Type B pancreatic cell (in vitro differentiated cells): ENCODE measurements at places on chromosomes 4 and X.

- H3K4me1 ChIP-seq, result no peaks in the 10 kb centered on the region
- no peak overlapping the region for H3K4me3 ChIP-seq
- no peak overlapping the region for H3K27ac ChIP-seq
- H3K27me3 ChIP-seq, result no peaks in the 10 kb centered on the region
- no peak for DNase-seq
Measured at GRCh38 chr4:119310826-119311225, 11.1 kb downstream of the FABP2 start.

- DNase-seq, result no peak
- no peaks in the 10 kb centered on the region for H3K36me3 ChIP-seq
- H3K4me3 ChIP-seq, result no peak overlapping the region
- H3K27ac ChIP-seq, result no peak overlapping the region
- H3K4me1 ChIP-seq, result peaks cover 4% of the 10 kb centered on the region
- peaks cover 4% of the 10 kb centered on the region for H3K27me3 ChIP-seq
Measured at GRCh38 chr4:112939901-112940300, 109.6 kb upstream of the ANK2 start.

GRCh38 chr4:139152249-139152648 is 24.8 kb downstream of the ELF2 start:
- H3K4me3 ChIP-seq, result no peak overlapping the region
- peaks cover under 1% of the 10 kb centered on the region for H3K36me3 ChIP-seq
- no peak for DNase-seq
- H3K27me3 ChIP-seq, result no peaks in the 10 kb centered on the region
- H3K27ac ChIP-seq, result no peak overlapping the region
- peaks cover 16% of the 10 kb centered on the region for H3K4me1 ChIP-seq

DNA sequence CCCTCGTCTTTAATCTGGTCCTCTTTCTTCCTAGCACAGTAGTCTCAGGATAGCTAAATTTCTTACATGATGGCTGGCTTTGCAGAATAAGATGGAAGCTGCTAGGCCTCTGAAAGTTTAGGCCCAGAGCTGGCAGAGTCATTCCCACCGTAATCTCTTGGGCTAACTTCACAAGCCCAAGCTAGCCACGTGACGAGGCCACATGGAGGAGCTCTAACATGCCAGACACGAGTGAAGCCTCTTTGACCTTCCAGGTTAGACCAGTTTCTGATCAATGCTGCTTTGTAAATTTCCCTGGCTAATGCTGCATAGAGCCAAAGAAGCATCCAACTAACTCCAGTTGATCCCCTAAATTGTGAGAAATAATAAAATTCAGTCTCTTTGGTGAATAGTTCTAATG is 9.5 kb upstream of the CENPE start:
- no peak for DNase-seq
- H3K4me3 ChIP-seq, result no peak overlapping the region
- H3K4me1 ChIP-seq, result no peaks in the 10 kb centered on the region
- no peaks in the 10 kb centered on the region for H3K36me3 ChIP-seq

- H3K27ac ChIP-seq, result no peak overlapping the region
- no peaks in the 10 kb centered on the region for H3K27me3 ChIP-seq
- H3K36me3 ChIP-seq, result no peaks in the 10 kb centered on the region
Measured at GRCh38 chrX:112380541-112381278, 298.1 kb upstream of the TRPC5 start.

DNA sequence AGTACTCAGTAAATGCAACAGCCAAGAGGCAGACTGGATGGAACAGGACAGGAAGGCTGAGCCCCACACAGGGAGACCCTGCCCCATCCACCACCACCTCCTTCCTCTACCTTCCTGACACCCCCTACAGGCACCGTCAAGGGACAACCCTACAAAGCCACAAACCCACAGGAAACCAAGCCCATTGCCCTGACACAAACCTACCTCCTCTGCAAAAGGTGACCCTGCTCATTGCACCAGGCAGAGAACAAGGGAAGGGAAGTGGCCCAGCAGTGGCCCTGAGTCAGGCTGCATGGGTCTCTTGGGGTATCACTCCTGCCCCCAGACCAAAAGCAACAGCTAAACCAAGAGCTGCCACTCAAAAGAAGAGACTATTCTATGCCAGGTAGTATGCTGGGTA is 21.0 kb downstream of the JAKMIP1 start:
- H3K27ac ChIP-seq, result no peak overlapping the region
- peaks cover 8% of the 10 kb centered on the region for H3K27me3 ChIP-seq
- no peaks in the 10 kb centered on the region for H3K4me1 ChIP-seq
- no peaks in the 10 kb centered on the region for H3K36me3 ChIP-seq

- H3K4me1 ChIP-seq, result peaks cover 28% of the 10 kb centered on the region
- peak overlapping the region; percentile 82 for H3K27ac ChIP-seq
- no peak for DNase-seq
- peak overlapping the region; percentile 97 for H3K4me3 ChIP-seq
- H3K36me3 ChIP-seq, result no peaks in the 10 kb centered on the region
Measured at GRCh38 chr4:156969911-156970310, 1.7 kb downstream of the PDGFC start.

GRCh38 chr4:128347930-128348660 is 60.5 kb upstream of the PGRMC2 start:
- peaks cover 14% of the 10 kb centered on the region for H3K4me1 ChIP-seq
- no peak for DNase-seq
- no peaks in the 10 kb centered on the region for H3K27me3 ChIP-seq
- peaks cover 3% of the 10 kb centered on the region for H3K36me3 ChIP-seq
- peak overlapping the region; percentile 59 for H3K27ac ChIP-seq
- H3K4me3 ChIP-seq, result peak overlapping the region; percentile 17

DNA sequence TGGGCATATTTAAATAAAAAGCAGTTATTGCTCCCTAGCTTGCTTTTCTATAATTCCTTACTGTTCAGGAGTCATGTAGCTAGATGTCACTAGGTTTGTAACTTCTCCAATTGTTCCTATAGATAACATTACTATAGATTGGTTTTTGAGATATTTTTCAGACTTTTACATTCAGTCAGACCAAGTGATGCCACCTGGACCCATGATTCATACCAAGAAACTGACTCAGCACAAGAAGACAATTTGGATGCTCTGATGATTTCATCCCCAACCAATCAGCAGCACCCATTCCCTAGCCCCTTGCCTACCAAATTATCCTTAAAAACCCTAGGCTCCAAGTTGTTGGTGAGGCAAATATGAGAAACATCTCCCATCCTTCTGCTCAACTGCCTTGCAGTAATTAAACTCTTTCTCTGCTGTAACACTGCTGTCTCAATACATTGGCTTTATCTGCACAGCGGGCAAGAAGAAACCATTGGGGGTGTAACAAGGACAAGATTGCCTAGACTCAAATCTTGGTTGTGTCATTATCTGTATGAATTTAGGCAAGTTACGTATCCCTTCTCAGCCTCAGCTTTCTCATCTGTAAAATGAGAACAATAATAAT is 11.8 kb upstream of the NEIL3 start:
- no peaks in the 10 kb centered on the region for H3K36me3 ChIP-seq
- no peak overlapping the region for H3K4me3 ChIP-seq
- no peaks in the 10 kb centered on the region for H3K4me1 ChIP-seq
- H3K27ac ChIP-seq, result no peak overlapping the region

DNA sequence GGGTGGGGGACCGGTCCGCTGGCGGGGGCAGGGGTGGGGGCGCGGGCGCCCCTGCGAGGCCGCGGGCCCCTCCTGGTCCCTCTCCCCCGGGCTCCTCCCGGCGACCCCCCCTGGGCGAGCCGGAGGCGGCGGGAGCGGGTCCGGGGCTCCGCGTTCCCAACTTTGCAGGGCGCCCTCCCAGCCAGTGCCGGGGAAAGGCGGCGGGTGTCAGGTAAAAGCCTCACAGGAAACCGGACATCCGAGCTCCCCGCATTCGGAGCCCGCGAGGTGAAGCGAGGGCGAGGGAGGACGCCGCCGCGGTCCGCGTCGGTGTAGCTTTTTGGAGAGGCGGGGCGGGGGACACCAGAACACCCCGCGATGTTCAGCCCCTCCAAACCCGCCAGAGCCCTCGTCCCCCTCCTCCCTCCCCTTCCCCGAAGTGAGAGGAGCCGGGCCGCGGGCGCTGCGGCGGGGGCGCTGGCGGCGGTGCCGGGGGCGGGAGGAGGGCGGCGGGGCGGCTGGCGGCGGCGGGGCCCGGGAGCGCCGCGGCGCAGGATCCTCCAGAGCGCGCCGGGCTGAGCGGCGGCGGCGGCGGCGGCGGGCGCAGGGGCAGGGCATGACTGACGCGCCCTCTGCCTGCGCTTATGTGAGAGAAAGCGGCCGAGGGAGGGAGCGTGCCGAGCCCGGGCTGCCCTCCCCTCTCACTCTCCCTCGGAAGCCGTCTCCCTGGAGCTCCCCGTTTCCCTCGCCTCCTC is at the start of gene VEGFC:
TSS of gene VEGFC (minus strand) at position 597 of the 734 bp plus-strand sequence. CDS start 611 bp downstream, outside the sequence.
- peak within 1 kb of the TSS; percentile 87 for H3K4me3 ChIP-seq
- peaks cover 17% of the 10 kb centered on the region for H3K4me1 ChIP-seq
- DNase-seq, result peak; percentile 75
- H3K27me3 ChIP-seq, result peaks cover 50% of the 10 kb centered on the region
- H3K36me3 ChIP-seq, result no peaks in the 10 kb centered on the region

DNA sequence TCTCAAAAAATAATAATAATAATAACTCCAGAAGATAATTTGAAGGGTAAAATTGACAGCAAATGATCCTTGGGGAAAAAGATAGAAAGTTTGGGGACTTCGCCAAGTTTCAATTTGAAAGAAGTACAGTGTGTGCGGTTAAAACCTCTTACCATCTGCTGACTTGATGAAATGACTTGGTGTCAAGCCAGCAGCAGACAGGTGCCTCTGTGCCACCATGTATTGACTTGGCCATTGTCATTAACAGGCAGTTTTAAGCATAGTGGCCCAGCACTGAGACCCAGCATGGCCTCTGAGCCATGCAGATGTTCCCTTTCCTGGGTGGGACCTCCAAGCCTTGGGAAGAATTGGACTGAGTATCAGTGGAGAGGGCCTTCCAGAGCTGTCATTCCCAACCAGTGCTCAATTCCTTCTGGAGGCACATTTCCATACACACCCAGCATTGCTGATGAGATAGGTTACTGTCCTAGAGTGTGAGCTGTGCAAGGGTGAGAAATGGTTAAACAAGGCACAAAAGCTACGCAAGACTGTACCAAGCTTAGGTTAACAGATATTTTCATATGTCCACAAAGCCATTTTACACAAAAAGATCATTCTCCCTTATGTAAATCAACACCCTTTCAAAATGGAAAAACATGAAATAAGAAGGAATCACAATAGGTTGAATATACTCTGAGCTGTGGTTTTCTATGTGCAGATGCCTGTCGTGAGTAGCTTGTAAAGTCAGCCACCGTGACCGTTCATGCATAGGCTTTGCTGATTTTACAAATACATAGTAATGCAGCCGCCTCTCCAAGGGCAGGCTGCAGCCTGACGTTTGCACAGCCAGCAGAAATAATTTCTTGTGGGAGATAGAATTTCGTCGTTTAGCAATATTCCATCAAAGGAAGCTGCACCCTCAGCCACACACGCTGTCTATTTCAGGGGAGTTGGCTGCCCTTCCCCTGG is 59.4 kb upstream of the FBXW7 start:
- no peak overlapping the region for H3K27ac ChIP-seq
- H3K4me3 ChIP-seq, result no peak overlapping the region
- no peaks in the 10 kb centered on the region for H3K36me3 ChIP-seq
- peaks cover 23% of the 10 kb centered on the region for H3K4me1 ChIP-seq
- H3K27me3 ChIP-seq, result peaks cover 6% of the 10 kb centered on the region

DNA sequence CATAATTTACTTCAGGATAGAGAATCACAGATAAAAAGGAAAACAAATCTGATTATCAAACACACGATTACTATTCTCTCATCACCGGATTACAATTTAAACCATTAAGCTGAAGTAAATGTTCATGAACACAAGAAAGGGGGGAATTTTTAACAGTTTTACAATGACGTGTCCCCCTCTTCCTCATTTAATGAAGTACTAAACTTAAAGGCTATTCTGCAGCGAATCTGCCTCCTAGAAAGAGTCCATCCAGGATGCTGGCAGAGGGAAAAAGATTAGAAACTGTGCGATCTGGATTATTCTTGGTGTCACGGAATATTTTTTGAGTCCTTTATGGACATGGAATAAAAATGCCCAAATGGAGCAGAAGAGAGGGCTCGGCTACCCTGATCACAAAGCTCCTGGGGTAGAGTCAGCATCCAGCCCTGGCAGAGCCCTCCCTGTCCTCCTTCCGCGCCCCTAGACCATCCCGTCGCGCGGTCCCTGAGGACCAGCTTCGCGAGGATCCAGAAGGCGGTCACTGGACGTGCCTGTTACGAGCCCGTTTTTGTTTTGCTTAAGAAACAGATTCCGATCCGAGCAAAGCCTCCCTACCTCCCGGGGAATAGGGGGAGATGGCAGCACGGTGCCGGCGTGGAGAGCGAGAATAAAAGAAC is 1.2 kb downstream of the ELF2 start:
- no peak for DNase-seq
- peaks cover 15% of the 10 kb centered on the region for H3K4me1 ChIP-seq
- H3K27me3 ChIP-seq, result peaks cover 6% of the 10 kb centered on the region
- peak overlapping the region; percentile 97 for H3K4me3 ChIP-seq
- H3K36me3 ChIP-seq, result no peaks in the 10 kb centered on the region
- peak overlapping the region; percentile 95 for H3K27ac ChIP-seq

DNA sequence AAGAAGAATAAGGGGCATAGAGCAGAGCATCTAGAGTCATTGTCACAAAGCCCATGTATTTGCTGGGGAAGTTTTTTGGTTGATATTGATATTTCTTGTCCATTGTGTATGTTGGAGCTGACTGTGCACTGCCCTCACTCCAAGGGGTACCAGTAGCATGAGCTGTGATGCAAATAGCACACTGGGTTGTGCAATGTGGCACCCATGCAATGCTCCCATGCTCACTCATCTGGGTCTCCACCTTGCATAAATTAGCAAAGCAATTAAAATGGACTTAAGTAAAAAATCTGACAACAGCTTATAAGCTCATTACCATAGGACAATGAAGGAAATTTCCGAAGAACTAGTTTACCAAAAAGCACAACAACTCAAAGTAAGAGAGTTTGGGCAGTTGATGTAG is 87.9 kb downstream of the NHS start:
- no peak overlapping the region for H3K27ac ChIP-seq
- H3K4me1 ChIP-seq, result peaks cover 17% of the 10 kb centered on the region
- no peaks in the 10 kb centered on the region for H3K27me3 ChIP-seq
- no peaks in the 10 kb centered on the region for H3K36me3 ChIP-seq

DNA sequence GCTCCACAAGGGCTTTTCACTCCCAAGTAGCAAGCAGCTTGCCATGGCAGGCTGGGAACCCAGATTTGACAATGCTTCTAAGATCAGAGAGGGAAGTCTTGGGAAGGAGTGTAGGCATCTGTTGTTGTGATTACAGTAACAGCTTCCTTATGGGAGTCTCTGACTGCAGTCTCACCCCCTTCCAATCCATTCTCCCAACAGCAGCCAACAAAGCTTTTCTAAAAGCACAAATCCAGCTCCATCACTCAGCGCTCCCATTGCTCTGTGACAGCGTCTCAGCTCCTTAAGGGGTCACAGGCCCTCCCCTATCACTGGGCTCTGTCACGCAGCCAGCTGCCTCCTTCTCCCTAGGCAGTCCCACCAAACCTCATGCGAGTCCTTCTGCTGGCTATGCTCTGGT is 7.1 kb downstream of the IGFBP7 start:
- H3K27me3 ChIP-seq, result peaks cover 3% of the 10 kb centered on the region
- H3K27ac ChIP-seq, result peak overlapping the region; percentile 86
- peaks cover 6% of the 10 kb centered on the region for H3K36me3 ChIP-seq
- DNase-seq, result no peak
- peak overlapping the region; percentile 4 for H3K4me3 ChIP-seq
- H3K4me1 ChIP-seq, result peaks cover 61% of the 10 kb centered on the region

DNA sequence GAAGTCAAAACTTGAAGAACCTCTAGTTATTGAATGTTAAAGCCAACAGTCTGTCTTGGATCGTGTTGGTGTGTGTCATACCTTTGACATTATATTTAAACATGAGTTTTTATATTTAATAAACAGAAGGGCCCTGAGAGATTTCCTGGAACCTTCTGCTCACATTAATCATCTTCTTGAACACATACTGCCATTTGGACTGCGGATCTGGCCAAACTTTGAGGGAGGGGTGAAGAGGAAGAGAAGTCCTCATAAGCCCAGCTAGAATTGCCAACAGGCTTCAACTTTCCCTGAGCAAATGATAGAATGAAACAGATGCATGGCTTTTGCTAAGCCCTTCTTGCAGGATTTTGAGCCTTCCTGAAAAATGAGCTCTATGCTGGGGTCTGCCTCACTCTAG is 27.4 kb downstream of the CCKAR start:
- H3K27me3 ChIP-seq, result peaks cover 15% of the 10 kb centered on the region
- peaks cover 10% of the 10 kb centered on the region for H3K4me1 ChIP-seq
- DNase-seq, result no peak
